Effector memory CD8-positive, alpha-beta T cell (primary cell): ENCODE measurements at places on chromosomes 11 and 22.

GRCh38 chr11:120903686-120904085, 120.2 kb upstream of the TBCEL start:
- peaks cover under 1% of the 10 kb centered on the region for H3K27me3 ChIP-seq
- no peak for DNase-seq
- no peak overlapping the region for H3K27ac ChIP-seq
- H3K36me3 ChIP-seq = no peaks in the 10 kb centered on the region
- H3K4me3 ChIP-seq = no peak overlapping the region
- H3K4me1 ChIP-seq = no peaks in the 10 kb centered on the region

DNA sequence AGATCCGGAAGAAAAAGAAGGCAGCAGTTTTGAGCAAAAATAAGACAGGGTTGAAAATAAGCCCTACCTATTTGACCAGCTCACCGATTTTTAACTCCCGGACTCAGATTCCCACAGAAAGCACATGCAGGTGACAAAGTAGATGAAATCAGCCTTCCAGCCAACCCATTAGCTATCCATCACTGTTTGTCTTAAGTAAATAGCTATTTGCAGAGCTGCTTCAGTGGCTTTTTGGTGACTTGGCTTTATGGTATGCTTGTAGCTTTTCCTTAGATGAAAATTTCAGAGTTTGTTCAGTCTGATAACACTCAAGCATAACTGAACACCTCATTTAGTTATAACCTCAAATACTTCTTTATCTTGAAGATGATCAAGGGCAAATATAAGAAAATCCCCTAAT, 192.6 kb downstream of the HIPK3 start:
- H3K27me3 ChIP-seq = peaks cover 30% of the 10 kb centered on the region
- no peaks in the 10 kb centered on the region for H3K4me1 ChIP-seq
- no peak overlapping the region for H3K27ac ChIP-seq
- no peak for DNase-seq
- H3K36me3 ChIP-seq = peaks cover 3% of the 10 kb centered on the region

- no peaks in the 10 kb centered on the region for H3K36me3 ChIP-seq
- peaks cover 5% of the 10 kb centered on the region for H3K27me3 ChIP-seq
- no peak overlapping the region for H3K27ac ChIP-seq
- DNase-seq = no peak
- no peak overlapping the region for H3K4me3 ChIP-seq
- peaks cover 3% of the 10 kb centered on the region for H3K4me1 ChIP-seq
These were observed 72.7 kb downstream of the RAB38 start for GRCh38 chr11:88102598-88102934.

DNA sequence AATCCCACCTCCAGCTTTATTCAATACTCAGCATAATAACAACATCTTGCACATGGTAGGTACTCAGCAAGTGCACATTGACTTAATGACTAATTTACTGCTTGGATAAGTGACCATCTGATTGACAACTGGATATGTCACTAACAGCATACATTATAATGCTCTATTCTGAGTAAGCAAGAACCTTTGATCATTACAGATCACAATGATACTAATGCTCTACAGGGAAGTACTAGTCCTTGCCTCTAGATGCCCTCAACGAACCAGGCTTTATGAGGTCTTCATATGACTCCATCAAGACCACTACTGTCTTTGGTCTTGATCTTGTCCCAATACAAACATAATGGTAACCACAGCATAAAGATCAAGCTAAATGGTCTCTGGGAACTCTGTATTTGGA, 167.6 kb upstream of the MTMR2 start:
- peaks cover 9% of the 10 kb centered on the region for H3K36me3 ChIP-seq
- peaks cover 34% of the 10 kb centered on the region for H3K4me1 ChIP-seq
- peak; percentile 10 for DNase-seq
- H3K27me3 ChIP-seq = no peaks in the 10 kb centered on the region

- no peaks in the 10 kb centered on the region for H3K4me1 ChIP-seq
- H3K36me3 ChIP-seq = no peaks in the 10 kb centered on the region
- no peak overlapping the region for H3K4me3 ChIP-seq
These were observed 32.5 kb upstream of the IZUMO1R start for GRCh38 chr11:94271885-94272372.

GRCh38 chr22:39574779-39575551, 4.4 kb downstream of the CACNA1I start:
- H3K4me3 ChIP-seq = no peak overlapping the region
- no peak for DNase-seq
- H3K27ac ChIP-seq = no peak overlapping the region
- peaks cover 4% of the 10 kb centered on the region for H3K36me3 ChIP-seq
- H3K27me3 ChIP-seq = peaks cover 21% of the 10 kb centered on the region
- H3K4me1 ChIP-seq = no peaks in the 10 kb centered on the region

GRCh38 chr22:50673231-50674129, 857 bp downstream of the SHANK3 start:
- peak; percentile 12 for DNase-seq
- H3K4me1 ChIP-seq = peaks cover 9% of the 10 kb centered on the region
- H3K27me3 ChIP-seq = peaks cover 50% of the 10 kb centered on the region
- peak overlapping the region; percentile 30 for H3K27ac ChIP-seq
